ENCODE measurements at places on chromosomes 2 and 18. TPM values are rescaled to one million over a fixed set of nuclear protein-coding genes. Genes with fewer than 3 reads are reported as not detected.

The SPP2 gene
- not detected for total RNA-seq

The QPCT gene
- 10.3 TPM for total RNA-seq

The TLK1 gene
- 21.3 TPM for total RNA-seq

The RAD51AP2 gene
- total RNA-seq: 0.94 TPM

The CDH19 gene
- not detected for total RNA-seq

The SF3B6 gene
- 86.1 TPM for total RNA-seq

The MATN3 gene
- total RNA-seq: 1.3 TPM

The RUFY4 gene
- not detected for total RNA-seq

The POTEI gene
- total RNA-seq: 0.31 TPM

The PTMA gene
- total RNA-seq: 543 TPM

The IL18R1 gene
- total RNA-seq: 0.63 TPM

The ERICH2 gene
- not detected for total RNA-seq

The SMAD7 gene
- 15.7 TPM for total RNA-seq

The LHCGR gene
- not detected for total RNA-seq

The CCT4 gene
- 132 TPM for total RNA-seq

The SNED1 gene
- 5.6 TPM for total RNA-seq

The HOXD10 gene
- total RNA-seq: not detected

The PPP1R1C gene
- 0.94 TPM for total RNA-seq

The SRD5A2 gene
- total RNA-seq: not detected

The ABHD1 gene
- total RNA-seq: 0.31 TPM

The STARD7 gene
- 183 TPM for total RNA-seq

The TUBB8B gene
- not detected for total RNA-seq

The PLCD4 gene
- total RNA-seq: 2.2 TPM

The CERKL gene
- total RNA-seq: 1.3 TPM

The C2orf66 gene
- total RNA-seq: 1.3 TPM

The PCARE gene
- total RNA-seq: not detected

The SPEG gene
- 24.7 TPM for total RNA-seq
